ENCODE measurements at places on chromosomes 3 and 15.
A peak's percentile ranks its signal among the peaks of the same experiment; 100 is the strongest.

- DNase-seq: no peak
These were observed 115.9 kb downstream of the CBLB start for GRCh38 chr3:105752791-105753415.

- DNase-seq: no peak
These were observed 2.2 kb upstream of the CPEB1 start for GRCh38 chr15:82649226-82649999.

GRCh38 chr15:41621200-41622193 lies 38.7 kb upstream of the MGA start:
- peak; percentile 70 for DNase-seq

- no peak for DNase-seq
These were observed 95.0 kb downstream of the LRTM1 start for GRCh38 chr3:54832876-54833275.

DNA sequence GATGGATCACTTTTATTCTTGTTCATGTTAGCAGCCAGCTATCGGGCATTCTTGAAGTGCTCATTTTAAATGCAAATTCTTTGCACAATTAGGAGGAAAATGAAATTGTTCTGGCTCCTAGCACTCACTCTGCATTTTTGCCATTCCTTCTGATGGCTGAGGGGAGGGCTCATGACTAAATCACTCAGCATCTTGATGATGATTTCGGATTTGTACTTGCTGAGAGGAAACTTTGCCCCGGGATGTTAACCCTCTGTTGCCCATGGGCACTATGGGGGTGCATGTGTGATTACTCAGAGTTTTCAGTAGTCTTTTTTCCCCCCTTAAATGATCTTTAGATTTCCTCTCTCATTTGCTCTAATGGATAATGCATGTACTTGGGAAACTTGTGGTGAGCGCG lies 299.6 kb upstream of the C2CD4B start:
- no peak for DNase-seq

DNA sequence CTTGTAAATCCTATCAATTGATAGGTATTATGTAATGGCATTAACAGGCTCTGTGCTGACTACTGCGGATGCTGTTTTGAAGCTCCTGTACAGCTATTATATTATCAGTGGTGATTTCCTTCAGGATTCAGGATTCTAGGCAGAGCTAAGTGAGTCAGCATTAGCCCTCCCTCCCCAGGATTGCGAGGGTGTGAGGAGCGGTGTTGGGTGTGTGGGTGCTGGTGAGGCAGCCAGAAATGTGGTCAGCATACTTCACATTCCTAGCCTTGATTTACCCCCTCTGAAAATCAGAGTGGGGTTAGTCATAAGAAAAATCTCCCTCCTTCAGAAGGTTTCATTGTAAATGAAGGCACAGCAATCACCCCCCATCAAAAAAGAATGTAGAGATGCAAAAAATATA lies 72.5 kb downstream of the SNTN start:
- no peak for DNase-seq

DNA sequence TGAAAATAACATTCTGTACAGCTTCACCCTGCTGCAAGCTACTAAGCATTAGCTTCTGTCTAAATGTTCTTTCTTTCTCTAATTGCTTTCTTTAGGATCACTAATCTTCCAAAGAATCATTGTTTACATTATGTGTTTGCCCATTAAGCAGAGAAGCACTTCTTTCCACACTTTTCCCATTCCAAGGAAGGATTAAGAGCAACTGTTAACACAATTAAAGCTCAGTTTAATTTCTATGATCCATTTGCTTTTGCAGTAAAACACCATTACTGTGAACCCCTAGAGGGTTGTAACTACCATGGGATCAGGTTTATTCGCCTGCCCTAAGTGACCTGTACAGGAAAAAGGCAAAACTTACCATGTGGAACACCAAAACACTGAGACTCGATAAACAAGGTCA lies 125.8 kb upstream of the ZNF385D start:
- DNase-seq: no peak

DNA sequence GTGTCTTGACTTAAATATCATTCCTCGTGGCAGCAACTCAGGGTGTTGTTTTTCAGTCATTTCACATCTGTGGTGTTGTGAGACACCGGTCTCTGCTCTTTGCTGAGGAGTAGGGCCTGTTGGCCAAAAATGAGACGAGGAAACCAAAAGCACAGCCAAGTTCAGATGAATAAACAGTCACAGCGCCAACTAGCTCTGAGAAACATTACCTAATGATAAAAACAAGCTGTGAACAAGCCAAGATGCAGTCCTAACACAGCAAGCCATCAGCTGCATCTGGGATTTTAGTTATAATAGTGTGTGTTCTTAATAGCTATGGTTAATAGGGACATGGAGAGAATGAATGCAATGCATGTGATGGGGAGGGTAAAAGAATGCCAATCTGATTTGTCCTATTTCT lies 843.4 kb upstream of the DPPA4 start:
- no peak for DNase-seq

DNA sequence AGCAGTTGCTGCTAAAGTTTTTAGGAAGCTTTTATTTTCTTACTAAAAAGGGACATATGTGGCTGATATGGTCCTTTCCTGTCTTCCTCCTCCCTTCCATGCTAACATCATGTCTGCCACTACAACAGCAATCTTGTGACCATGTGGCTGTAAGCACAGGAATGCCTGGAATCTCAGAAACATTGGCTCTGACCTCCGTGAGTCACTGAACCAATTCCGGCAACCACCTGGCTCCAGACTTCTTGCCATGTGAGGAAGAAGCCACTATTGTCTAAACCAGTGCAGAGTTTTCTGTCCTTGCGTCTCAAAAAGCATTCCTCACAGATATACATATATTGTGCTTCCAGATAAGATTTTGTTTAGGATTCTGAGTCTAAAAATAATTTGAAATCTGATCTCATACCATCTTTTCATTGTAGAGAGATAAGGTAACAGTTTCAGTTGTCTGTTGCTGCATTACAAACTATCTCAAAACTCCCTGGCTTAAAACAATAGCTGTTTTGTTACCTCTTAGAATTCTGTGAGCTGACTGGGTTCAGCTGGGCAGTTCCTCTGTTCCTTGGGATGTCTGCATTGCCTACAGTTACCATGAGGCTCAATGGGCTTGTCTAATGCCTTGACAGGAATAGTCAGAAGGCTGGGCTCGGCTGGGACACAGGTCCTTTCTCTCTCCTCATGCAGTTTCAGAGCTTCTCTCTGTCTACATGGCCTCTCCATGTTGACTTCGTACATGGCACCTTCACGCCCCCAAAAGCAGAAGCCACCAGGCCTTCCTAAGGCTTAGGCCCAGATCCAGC lies 77.3 kb upstream of the MAGI1 start:
- no peak for DNase-seq

DNA sequence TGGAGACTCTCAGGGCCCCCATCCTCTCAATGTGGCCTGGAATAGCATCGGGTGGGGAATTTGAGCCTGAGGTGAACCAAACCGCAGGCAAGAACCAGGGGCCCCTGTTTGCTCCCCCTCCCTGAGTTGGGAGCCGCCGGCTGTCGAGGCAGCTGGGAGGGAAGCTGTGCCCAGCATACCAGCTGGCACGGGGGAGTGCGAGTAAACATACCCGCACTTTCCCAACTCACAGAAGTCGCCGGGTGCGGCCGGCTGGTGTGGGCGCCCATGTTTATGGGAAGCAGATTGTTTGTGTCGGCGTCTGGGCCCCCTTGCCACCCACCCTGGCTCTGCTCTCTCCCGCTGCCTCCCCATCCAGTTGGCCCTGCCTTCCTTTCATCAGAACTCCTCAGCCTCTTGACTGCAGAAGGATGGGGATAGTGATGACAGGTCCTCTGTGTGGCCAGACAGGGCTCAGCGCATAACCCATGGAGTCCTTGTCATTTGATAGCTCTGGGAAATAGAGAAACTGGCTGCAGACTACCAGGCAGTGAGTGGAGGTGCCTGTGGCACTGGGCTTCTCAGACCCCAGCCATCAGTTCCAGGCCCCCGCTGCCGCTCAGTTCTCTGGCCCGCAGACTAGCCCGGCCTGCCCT lies 60.4 kb downstream of the CACNA2D2 start:
- no peak for DNase-seq

GRCh38 chr3:192409838-192410683 lies 317.3 kb downstream of the FGF12 start:
- DNase-seq: no peak

GRCh38 chr15:90851114-90851513 lies 17.3 kb upstream of the FURIN start:
- no peak for DNase-seq

DNA sequence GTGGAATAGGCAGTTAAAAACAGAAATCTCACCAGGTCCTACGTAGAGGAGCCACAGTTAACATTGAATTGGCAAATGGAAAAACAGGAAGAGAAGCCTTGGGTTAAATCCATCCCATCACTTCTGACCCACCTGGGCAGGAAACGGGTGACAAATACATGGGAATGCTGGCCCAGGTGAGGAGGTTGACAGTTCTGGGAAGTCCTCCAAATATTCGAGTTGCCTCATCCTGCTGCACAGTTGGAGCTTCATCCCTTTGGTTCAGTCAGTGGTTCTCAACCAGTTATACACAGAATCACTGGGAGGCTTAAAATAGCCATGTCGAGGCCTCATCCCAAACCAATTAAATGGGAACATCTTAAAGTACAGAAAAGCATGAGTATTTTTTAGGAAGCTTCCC lies 5.3 kb downstream of the MYZAP start:
- no peak for DNase-seq

DNA sequence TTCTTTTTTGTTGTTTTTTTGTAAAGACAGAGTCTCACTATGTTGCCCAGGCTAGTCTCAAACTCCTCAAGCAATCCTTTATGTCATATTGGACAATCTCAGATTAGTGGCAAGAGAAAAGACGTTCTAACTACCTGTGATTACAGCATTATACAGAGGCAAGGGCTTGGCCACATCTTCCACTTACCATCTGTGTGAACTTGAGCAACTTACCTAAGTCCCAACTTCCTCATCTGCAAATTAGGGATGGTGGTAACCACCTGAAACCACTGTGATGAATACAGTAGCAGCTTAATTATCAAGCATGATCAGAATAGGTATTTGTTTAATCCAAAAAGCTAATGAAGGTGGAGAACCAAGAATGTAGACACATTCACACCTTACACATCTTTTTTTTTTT lies 16.1 kb downstream of the LRRC2 start:
- DNase-seq: no peak

GRCh38 chr3:62982795-62983455 lies 107.7 kb upstream of the CADPS start:
- no peak for DNase-seq

DNA sequence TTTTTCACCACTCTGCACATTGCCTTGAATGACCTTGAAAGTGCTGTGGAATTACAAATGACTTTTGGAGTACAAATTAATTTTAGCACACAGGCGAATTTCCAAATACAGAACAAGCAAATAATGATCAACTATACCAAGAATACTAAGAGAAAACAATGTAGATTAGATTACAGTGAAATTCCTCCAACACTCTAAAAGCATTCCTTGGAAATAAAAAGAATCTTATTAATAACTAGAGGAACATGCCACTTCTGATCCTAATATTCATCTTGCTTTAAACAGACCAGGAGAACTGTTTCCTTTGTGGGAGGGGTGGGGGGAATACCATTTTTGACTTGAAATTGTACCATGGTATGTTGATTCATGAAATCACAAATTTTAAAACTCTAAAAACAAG lies 167.5 kb downstream of the SUCLG2 start:
- DNase-seq: no peak

GRCh38 chr3:11588755-11589154 lies 55.0 kb downstream of the VGLL4 start:
- DNase-seq: no peak

GRCh38 chr3:976006-976405 lies 116.8 kb upstream of the CNTN6 start:
- DNase-seq: no peak

- DNase-seq: no peak
These were observed 1.2 kb upstream of the USF3 start for GRCh38 chr3:113697500-113698090.

Measured in GM19239 (cell line).